ENCODE measurements at places on chromosomes 5 and 9.

DNA sequence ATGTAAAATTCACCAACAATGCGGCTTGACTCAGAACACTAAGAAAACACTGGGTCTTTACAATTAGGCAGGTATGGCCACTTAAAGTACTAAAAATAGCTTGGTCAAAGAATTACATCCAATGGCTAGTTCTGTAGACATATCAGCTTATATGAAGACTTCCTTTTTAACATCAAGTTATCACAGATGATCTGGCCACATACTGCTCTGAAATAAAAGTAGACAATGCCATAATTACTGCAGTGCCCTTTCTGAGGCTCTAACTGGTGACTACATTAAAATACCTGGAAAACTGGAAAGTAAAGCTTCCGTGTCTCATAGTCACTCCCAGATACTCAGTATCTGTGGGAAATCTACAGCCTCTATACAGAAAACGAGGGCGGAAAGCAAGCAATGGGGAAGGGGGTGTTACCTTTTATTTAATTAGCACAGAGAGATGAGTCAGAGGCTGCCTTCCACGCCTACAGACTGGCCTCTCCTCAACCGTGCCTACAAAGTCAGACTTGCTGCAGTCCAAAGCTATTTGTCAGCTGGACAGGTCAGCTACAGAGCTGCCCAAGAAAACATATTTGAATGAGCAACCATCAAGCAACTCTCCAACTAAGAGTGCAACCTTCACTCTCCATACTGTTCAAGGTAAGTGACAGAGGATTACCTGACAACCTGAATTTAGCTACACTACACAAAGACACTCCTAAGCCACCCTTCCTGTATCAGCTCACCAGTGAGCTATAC, 8.7 kb downstream of the SERINC5 start:
- DNase-seq: peak; percentile 56
- H3K4me3 ChIP-seq: peak overlapping the region; percentile 69
- no peaks in the 10 kb centered on the region for H3K27me3 ChIP-seq
- peaks cover 49% of the 10 kb centered on the region for H3K4me1 ChIP-seq
- peaks cover 54% of the 10 kb centered on the region for H3K36me3 ChIP-seq

DNA sequence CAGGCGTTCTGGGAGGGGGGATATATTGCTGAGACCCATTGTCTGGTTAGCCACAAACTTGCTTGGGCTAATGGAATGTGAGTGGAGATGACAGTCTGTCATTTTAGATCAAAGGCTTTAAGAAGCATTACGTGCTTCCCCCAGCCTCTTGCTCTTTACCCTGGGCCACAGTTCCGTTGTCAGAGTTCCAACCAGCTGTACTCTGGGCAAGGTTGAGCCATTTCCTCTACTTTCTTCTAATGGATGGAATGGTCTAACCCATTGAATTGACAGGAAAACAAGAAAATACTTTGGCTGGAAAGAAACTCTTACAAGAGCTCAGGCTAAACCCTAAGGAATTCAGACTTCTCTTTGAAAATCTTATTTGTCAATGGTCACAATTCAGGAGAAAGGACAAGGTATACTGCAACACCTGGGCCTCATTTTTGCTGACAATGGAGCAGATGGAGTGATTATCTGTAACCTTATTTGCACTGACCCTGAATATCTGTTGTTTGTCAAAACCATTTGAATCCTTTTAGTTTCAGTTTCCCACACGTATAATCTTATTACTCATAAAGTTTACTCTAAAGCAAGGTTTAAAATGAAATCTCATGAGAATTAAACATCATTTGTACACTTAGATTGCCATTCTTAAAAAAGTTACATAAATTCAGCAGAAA, 231.4 kb downstream of the PDE4D start:
- no peak overlapping the region for H3K27ac ChIP-seq
- H3K4me1 ChIP-seq: peaks cover 9% of the 10 kb centered on the region
- no peak overlapping the region for H3K4me3 ChIP-seq

DNA sequence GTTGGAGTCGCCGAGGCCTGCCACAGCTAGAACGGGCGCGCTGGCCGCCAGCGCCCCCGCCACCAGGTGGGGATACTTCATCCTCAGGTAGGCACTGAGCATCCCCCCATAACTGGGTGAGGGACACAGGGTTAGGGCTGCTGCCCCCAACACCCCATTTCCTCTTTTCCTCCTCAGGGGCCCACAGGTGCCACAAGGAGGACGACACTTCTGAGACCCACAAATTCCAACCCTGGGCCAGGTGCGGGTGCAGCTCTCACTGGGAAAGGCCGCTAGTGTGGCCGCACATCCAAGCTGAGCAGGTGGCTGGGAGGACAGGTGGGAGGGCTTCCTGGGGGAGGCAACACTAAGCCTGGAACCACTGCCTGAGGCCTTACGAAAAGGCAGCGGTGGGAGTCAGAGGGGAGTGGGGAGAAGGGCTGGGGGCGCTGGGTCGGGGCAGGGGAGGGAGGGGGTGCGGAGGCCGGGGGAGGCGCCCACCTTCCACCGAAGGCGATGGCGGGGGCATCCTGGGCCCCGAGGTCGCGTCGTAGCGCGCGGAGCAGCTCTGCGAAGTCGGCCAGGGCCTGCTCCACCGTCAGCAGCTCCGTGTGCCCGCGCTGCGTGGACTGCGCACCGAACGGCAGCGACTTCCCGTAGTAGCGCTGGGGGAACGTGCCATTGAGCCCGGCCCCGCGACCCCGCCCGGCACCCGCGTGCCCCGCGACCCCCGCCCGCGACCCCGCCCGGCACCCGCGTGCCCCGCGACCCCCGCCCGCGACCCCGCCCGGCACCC, 961 bp downstream of the DPP7 start:
- no peak for DNase-seq
- peak overlapping the region; percentile 73 for H3K4me3 ChIP-seq
- no peaks in the 10 kb centered on the region for H3K4me1 ChIP-seq
- H3K27ac ChIP-seq: peak overlapping the region; percentile 73
- peaks cover 8% of the 10 kb centered on the region for H3K36me3 ChIP-seq

DNA sequence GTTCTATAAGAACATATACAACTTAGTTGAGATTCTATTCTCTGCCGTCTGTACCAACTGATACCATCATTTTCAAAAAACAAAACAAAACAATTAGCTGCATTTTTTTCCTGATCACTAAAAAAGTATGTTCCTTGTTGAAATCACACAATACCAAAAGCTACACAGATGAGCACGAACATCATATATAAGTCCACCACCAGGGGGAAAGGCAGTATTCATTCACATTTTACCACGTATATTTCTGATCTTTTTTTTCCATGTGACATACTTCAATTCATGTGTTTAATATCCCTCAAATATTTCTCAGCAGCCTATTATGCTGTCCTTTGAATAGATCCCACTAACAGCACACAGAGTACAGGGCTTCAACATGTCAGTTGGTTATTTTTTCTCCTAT, 40.6 kb downstream of the IRX2 start:
- no peaks in the 10 kb centered on the region for H3K36me3 ChIP-seq
- DNase-seq: no peak
- no peak overlapping the region for H3K27ac ChIP-seq
- no peaks in the 10 kb centered on the region for H3K4me1 ChIP-seq

GRCh38 chr5:125398466-125398865, 652.0 kb upstream of the ZNF608 start:
- no peaks in the 10 kb centered on the region for H3K36me3 ChIP-seq
- no peak for DNase-seq
- no peak overlapping the region for H3K27ac ChIP-seq
- no peak overlapping the region for H3K4me3 ChIP-seq

GRCh38 chr9:77595426-77596095, 52.6 kb downstream of the GNA14 start:
- peaks cover 8% of the 10 kb centered on the region for H3K4me1 ChIP-seq
- no peak for DNase-seq
- H3K27ac ChIP-seq: no peak overlapping the region
- peaks cover 6% of the 10 kb centered on the region for H3K27me3 ChIP-seq

DNA sequence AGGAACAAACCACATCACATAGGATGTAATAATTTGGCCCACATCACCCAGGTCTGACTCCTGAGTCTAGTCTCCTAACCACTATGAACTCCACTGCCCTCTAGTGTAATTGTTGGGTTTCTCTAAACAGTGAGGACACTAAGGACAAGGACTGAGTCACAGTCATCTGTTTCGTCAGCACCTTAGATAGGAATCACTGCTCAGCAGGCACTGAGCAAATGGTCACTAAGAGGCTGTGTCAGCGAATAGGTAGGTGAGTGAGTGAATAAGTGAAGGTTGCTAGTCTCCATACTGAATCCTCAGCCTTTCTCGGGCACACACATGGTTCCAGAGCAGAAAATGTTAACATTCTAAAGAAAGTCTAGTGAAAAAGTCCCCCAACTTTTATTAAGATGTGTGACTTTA, 278.6 kb downstream of the SPOCK1 start:
- H3K27me3 ChIP-seq: no peaks in the 10 kb centered on the region
- H3K27ac ChIP-seq: no peak overlapping the region
- peak; percentile 4 for DNase-seq
- no peaks in the 10 kb centered on the region for H3K4me1 ChIP-seq
- H3K4me3 ChIP-seq: no peak overlapping the region

DNA sequence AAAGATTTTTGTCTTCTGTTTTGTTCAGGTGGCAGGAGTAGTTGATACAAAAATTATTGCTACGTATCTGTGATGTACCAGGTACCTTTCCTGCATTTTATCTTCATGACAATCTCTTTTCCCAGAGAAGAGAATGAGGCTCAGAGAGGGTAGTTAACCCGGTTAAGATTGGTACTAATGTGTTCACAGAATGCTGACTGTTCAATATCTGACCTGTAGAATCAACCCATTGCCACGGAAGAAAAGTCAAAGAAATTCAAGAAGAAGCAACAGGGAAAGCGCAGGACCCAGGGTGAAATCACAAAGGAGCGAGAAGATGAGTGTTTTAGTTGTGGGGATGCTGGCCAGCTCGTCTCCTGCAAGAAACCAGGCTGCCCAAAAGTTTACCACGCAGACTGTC, 11.8 kb downstream of the RAB24 start:
- no peak overlapping the region for H3K4me3 ChIP-seq
- no peaks in the 10 kb centered on the region for H3K27me3 ChIP-seq
- H3K27ac ChIP-seq: no peak overlapping the region
- H3K36me3 ChIP-seq: peaks cover 58% of the 10 kb centered on the region

DNA sequence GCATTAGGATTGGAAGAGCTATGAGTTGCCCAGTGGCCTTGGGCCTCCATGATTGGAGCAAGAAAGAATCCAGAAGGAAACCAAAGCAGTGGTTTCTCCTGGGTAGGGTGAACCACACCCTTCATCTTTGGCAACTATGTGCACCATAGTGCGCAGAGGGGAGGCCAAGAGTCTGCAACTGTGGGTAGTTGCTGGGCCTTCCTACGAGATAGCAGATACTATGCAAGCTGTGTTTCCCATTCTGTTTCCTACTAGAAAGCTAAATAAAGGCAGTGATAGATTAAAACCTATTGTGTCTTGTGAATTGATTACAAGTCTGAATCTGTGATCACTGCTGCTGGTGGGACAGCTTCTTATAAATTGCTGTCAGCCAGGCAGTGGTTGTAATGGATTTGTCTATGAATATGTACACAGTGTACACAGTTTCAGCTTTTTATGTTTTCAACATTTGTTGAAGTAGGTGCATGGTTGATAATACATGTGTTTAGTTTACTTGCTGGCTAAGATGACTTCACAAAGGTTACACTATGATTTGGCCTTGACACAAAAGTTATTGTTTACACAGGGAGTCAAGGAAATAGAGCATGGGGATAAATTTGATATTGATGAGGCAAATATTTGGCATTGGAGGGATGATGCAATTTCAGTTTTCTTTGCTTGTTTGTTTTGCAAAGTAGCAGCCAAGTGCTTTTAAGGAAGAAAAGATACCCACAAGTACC, 23.7 kb upstream of the PDE8B start:
- no peak overlapping the region for H3K27ac ChIP-seq
- H3K4me1 ChIP-seq: no peaks in the 10 kb centered on the region
- H3K4me3 ChIP-seq: no peak overlapping the region
- DNase-seq: no peak
- H3K27me3 ChIP-seq: peaks cover 27% of the 10 kb centered on the region

GRCh38 chr9:111833941-111834340, 39.2 kb upstream of the SHOC1 start:
- no peaks in the 10 kb centered on the region for H3K36me3 ChIP-seq
- no peak for DNase-seq
- peaks cover 5% of the 10 kb centered on the region for H3K27me3 ChIP-seq
- no peaks in the 10 kb centered on the region for H3K4me1 ChIP-seq
- H3K4me3 ChIP-seq: no peak overlapping the region
- H3K27ac ChIP-seq: no peak overlapping the region

GRCh38 chr9:94676446-94677131, 37.3 kb upstream of the FBP1 start:
- H3K4me3 ChIP-seq: no peak overlapping the region
- no peak for DNase-seq
- peaks cover 62% of the 10 kb centered on the region for H3K27me3 ChIP-seq
- H3K4me1 ChIP-seq: peaks cover 2% of the 10 kb centered on the region
- H3K27ac ChIP-seq: no peak overlapping the region

DNA sequence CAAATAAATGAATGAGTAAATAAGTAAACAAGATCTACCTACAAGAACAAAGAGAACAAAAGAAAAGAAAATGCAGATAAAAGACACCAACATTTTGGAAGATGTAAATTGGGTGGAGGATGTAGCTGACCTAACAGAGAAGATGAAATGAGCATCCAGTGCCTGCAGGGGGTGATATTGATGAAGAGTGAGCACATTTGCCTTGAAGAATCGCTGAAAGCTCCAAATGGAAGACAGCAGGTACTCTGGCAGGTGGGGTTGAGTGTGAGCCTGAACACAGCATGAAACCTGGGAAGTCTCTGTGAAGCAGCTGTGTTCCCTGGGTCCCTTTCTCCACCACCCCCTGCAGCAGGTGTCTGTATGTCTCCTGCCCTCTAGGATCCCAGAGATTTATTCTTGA, 125.6 kb downstream of the NXNL2 start:
- no peak overlapping the region for H3K27ac ChIP-seq
- H3K4me3 ChIP-seq: no peak overlapping the region
- H3K4me1 ChIP-seq: no peaks in the 10 kb centered on the region
- DNase-seq: no peak
- no peaks in the 10 kb centered on the region for H3K36me3 ChIP-seq

DNA sequence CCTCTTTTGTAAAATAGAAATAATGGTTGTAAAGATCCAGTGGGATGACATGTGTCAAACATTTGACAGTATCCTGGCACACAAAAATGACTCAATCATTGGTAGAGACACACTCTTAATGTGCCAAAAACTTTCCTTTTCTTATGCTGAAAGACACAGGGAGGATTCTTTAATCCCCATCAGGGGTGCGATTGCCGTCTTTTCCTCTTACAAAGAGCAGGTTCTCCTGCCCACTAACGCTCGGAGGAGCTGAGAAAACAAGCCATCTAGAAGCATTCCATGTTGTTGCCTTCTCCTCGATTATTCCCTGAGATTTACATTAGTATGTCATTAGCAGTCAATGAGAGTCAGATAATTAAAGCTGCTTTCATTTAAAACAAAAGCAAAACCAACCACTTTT, 342.6 kb upstream of the CCNH start:
- no peak overlapping the region for H3K4me3 ChIP-seq
- no peaks in the 10 kb centered on the region for H3K36me3 ChIP-seq
- no peaks in the 10 kb centered on the region for H3K4me1 ChIP-seq
- no peak for DNase-seq
- H3K27me3 ChIP-seq: no peaks in the 10 kb centered on the region

Measured in T-helper 2 cell treated with Interferon-gamma antibody and Interleukin-4, amounts not matched to agents 5 μg/mL and 100 μg/mL, for 36 hours (primary cell).